HAP-1 (cell line): ENCODE measurements at places on chromosomes 2 and 18.

DNA sequence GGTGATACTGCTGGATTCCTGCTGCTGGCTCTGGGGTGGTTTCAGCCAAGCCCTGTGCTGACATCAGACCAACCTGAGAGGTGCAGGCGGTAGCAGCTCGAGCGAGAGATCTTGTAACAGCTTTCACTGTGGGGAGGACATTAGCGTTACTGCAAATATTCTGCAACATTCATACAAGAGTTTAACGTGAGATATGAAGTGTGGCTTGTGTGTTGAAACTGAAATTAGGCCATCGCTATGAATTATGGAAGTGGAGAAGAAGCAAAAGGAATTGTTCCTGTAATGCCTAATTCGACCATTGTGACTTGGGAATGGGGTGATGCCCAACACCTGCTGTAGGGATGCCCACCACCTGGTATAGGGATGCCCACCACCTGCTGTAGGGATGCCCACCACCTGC is 6.5 kb upstream of the MLPH start:
- DNase-seq = no peak

DNA sequence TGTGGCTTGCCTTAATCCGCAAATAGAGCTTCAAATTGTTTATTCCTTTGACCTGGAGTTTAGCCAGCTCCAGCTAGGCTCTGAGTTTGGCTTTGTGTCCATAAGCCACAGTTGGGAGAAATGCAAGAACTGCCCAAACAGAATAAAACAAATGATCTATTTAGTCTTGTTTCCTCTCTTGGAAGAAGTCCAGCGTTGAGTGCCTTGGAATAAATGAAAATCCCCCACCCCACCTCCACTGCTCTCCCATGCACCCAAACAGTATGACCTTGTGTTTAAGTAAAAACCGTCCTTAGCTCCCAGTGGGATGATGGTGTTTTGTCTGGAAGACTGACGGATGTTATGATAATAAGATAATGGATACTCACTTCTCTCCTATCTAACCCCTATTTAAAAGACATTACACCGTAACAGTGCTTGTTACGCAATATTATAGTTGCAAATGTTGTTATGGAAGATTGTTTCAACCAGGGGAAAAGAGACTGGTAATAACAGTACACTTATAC is 3.2 kb upstream of the SERPINE2 start:
- DNase-seq = no peak

DNA sequence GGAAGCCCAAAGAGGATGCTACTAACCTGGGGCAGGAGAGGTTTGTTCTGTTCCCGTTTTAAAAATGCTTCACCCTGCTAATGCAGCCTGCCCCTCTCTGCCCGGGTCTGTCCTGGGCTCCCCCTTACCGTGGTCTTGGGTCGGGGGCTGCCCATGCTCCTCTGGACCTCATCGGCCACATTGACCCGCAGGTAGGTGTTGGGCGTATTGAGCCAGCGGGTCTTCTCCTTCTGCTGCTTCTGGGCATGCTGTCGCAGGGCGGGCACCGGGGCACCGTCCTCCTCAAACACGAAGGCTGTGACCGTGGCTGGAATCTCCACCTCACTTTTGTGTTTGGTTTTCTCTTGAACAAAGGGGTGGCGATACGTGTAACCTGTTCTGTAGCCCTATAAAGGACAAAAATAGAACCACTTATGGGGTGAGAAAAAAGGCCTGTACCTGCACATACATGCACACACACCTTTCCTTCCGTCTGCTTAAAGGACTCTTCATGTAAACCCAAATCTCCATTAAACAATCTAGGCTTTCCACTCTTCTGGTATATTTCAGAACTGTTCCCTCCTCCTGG is 89.3 kb downstream of the ADD2 start:
- no peak for DNase-seq

DNA sequence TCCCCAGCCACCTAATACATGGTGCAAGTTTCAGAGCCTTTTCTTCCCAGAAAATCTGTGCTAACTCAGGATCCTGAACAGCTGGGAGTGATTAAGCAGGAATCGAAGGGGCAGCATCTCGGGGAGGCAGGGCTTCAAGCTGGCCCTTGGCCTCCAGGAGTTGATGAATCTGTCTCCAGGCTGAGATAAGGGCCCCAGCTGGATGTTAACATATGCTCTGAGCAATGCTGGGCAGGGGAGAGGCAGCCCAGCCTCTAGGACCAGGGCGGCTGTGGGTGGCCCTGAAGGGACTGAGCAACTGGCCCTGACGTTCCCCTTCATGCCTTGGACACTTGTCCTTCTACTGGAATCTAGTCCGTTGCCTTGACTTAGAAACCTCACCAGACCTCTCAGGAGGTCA is 84.1 kb upstream of the EPC2 start:
- no peak for DNase-seq

DNA sequence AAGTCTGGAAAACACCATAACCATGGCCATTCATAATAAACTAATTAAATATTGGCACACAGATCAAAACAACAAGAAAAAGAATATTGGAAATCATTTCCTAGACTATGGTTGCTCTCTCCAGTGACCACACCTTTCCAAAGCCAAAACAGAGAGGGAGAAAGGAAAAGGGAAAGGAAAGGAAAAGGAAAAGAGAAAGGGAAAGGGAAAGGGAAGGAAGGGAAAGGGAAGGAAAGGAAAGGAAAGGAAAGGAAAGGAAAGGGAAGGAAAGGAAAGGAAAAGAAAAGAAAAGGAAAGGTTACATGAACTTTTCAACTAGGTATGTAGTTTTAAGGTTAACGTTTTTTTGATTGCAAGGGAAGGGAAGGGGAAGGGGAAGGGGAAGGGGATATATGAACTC is 360.5 kb upstream of the SLC39A10 start:
- DNase-seq = no peak

- no peak for DNase-seq
Observed at GRCh38 chr18:11981192-11981542, at the start of gene IMPA2. Gene IMPA2, plus strand, starts transcription at chr18:11981507. Its CDS starts 163 bp downstream, at chr18:11981670.

GRCh38 chr2:241659150-241659739 is 21.8 kb downstream of the ATG4B start:
- peak; percentile 56 for DNase-seq

DNA sequence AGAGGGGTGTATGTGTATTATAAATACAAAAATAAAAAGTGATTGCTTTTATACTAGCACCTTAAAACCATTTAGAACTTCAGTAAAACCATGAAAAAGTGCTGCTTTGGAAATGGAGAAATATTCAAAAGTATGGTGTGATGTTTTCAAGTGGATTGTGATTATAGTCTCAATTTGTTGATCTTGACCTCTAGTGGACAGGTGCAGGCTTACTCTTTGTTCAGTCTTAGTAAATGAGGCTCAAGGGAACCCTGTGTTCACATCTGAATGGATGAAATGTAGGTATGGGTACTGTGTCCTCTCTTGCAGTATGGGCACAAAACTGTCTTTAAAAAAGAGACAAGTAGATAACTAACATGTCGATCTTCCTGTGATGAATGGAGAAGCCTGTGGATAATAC is 145.8 kb downstream of the MCFD2 start:
- DNase-seq = no peak

DNA sequence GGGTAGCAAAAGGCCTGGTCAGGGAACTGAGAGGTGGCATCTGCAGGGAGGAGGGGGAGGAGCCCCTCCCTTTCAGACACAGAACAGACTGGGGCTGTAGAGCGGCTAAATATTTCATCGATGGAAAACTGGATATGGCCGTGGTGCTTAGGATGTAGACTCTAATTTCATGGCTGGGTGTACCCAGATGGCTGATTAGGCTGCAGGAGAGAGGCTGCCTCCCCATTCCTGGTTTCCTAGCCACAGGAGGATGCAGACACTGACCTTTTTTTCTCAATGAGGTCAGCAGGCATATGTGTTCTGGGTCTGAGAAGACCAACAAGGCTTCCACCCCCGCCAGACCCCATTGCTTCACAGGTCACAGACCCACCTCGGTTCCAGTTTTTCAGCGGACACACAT is 79.3 kb upstream of the STPG4 start:
- no peak for DNase-seq

DNA sequence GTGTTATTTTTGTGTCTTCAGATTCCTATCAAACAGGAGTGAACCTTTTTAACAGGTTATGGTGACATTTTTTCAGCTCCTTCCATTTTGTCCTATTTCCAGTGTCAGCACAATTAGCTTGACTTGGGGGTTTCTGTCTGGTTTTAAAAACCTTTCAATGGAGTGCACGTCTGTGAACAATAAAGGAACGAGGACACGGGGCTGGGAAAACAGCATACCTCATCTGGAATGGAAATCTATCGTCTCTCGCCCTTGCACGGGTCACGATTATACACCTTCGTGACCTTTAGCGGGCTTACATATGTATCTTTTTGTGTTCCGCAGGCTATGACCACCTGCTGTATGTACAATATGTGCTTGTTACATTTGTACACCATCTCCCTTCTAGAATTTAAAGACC is 2.3 kb upstream of the ZNF532 start:
- DNase-seq = no peak

GRCh38 chr18:3062798-3063680 is 50.1 kb upstream of the LPIN2 start:
- DNase-seq = peak; percentile 53

DNA sequence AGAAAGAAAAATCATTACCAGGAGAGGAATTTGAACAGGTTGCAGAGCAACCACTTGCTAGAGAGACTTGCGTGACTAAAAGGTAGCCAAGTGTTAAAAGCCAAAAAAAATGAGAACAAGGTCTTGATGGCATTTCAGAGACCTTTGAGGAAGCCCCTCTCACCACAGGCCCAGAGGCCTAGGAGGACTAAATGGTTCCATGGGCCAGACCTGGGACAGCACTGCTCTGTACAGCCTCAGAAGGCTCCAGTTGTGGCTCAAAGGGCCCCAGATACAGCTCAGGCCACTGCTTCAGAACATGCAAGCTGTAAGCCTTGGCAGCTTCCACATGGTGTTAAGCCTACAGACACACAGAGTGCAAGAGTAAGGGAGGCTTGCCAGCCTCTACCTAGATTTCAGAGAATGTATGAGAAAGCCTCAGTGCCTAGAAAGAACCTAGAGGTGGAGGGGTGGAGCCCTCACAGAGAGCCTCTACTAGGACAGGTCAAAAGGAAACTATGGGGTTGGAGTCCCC is 15.3 kb downstream of the CNDP1 start:
- DNase-seq = no peak

DNA sequence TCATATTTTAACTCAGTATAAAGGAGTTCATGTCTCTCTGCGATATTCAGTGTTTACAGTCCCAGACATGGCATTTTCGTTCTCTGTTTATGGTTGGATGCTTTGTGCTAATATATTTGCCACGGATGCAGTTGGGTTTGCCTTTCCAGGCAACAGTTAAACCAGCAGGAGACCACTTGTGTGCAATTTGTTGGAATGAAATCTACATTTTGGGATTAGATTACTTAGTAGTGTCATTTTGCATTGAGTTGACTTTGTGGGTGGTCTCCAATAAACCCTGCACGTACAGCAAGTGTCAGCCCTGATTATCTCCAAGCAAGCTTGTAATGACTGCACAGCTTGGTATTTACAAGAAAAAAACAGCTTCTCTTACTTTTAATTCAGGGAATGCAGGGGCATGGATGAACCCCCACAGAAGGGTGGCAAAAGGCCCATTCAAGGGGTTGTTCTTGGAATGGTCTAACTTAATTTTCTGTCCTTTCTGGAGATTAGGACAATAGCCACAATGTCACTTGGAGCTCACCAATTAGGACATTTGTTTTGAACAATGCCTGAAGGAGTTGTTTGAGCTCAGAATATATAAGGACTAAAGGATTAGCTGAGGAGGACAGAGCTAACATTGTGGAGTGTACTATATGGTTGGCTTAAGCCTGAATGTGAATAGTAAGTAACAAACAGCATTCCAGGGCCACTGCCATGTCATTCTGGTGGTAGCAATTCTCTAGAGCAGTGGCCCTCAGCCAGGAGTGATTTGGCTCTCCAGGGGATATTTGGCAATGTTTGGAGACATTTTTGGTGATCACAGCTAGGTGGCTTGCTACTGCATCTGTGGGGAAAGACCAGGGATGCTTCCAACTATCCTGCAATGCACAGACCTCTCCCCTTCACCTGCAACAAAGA is 121.5 kb downstream of the SLC4A3 start:
- no peak for DNase-seq
